Prostate gland (tissue), 2 donors: ENCODE measurements at places on chromosomes 11 and 22. TPM values are rescaled to one million over a fixed set of nuclear protein-coding genes. Genes with fewer than 3 reads are reported as not detected.

Gene TRPM5
- 0.68 TPM for total RNA-seq

Gene OR51E2
- total RNA-seq, result 100 TPM

Gene OR9Q2
- total RNA-seq, result not detected

Gene HBG1
- not detected for total RNA-seq

Gene GAB4
- 3.4 TPM for total RNA-seq

Gene KCNA4
- not detected for total RNA-seq

Gene TNNT3
- 8.4 TPM for total RNA-seq
